ENCODE measurements at places on chromosomes 3 and 15.

DNA sequence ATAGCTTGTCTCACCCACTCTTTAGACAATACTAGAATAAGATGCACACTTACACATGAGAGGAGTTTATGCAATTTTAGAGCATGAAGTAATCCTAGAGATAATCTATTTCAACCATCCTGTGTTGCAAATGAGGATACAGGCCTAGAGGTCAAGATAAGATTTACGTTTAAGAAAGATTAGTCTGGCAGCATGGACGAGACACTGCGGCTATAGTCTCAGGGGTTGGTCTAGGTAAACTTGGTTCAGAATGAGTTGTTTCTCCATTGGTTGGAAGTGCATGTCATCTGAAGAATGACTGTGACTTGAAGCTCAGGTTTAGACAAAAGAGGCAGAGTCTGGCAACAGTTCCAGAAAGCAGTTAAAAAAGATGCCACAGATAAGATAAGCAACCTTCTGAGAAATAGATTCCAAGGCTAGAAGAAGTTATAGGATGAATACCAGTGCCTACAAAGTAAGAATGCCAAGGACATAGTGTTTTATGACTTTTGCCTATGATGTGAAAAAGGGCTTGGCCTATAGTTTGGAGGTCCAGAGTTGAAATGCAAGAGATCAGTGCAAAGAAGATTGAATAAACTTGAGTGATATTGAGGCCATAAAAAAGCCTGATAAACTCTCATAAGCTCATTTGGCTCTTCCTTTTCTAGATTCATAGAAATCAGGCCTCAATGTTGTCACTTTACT is 631.0 kb downstream of the SQOR start:
- DNase-seq, result no peak

- DNase-seq, result no peak
Observed at GRCh38 chr3:14037211-14037610, 87.5 kb downstream of the CHCHD4 start.

DNA sequence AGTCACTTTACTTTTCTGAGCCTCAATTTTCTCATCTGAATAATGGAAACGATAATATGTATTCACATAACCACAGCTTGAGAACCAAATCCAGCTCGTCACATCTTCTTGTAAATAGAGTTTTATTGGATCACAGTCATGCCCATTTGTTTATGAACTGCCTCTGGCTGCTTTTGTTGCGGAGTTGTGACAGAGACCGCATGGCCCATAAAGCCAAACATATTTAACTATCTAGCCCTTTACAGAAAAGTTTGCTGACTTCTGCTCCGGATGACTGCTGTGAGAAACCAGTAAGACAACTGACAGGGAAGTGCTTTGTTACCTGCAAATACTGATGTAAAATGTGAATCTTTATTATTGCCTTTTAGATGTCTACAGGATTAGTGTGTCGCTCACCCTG is 216.0 kb downstream of the RORA start:
- DNase-seq, result no peak

- DNase-seq, result no peak
Observed at GRCh38 chr15:40567111-40567510, 2.0 kb upstream of the RPUSD2 start.

Data from activated naive CD4-positive, alpha-beta T cell (primary cell).